ENCODE measurements at places on chromosomes 4 and X.

GRCh38 chrX:71666240-71667223 lies 814 bp upstream of the LOC101059915 start:
- DNase-seq, result no peak

GRCh38 chrX:150225266-150225665 lies 137.9 kb upstream of the MAMLD1 start:
- no peak for DNase-seq

GRCh38 chrX:258291-259040 lies 22.7 kb upstream of the PLCXD1 start:
- peak; percentile 5 for DNase-seq

DNA sequence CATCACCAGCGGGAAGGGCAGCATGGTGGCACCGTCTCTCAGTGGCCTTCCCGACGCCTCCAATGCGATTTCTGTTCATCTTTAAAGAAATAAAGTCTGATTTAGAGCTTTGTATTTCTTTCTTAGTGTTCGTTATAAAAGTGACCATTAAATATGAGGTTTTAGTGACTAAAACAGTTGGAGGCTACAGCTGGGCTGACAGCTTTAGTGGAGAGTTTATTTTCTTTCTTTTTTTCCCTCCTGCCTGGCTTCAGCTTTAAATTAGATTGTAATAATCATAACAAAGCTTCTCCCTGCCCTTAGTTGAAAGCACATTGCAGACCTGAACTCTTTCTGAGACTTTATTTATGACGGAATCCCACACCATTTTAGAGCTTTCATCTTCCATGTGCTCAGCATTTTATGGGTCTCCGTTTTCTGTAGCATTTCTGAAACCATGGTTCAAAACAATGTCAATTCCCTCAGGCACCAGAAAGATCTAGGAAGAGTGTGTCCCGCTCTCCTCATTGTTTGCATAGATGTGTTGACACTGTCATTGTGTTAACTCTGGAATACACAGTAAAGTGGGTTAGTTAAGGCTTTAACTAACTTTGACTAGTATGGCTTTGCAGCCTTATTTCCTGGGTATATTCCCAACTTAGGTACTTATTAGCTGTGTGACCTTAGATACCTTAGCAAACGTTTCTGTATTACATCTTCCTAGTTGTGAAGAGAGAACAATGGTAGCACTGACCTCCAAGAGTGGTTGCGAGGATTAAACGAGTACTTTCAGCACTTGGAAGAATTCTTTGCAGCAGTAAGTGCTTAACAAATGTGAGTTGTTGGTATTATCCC lies 97.4 kb upstream of the PGRMC2 start:
- DNase-seq, result no peak

- no peak for DNase-seq
These were observed 1142.2 kb downstream of the C4orf33 start for GRCh38 chr4:130238121-130238520.

- DNase-seq, result no peak
These were observed 267.2 kb downstream of the MAPK10 start for GRCh38 chr4:86092684-86093083.

DNA sequence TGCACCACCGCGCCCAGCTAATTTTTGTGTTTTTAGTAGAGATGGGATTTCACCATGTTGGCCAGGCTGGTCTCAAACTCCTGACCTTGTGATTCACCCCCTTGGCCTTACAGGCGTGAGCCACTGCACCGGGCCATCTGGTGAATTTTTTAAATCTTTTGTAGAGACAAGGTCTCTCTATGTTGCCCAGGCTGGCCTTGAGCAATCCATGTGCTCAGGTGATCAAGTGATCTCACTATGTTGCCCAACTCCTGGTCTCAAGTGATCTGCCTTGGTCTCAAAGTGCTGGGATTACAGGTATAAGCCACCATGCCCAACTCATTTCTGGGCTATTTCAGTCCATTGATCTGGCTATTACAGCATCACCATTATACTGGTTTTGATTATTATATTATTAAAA lies 22.2 kb upstream of the GALNT7 start:
- DNase-seq, result no peak

DNA sequence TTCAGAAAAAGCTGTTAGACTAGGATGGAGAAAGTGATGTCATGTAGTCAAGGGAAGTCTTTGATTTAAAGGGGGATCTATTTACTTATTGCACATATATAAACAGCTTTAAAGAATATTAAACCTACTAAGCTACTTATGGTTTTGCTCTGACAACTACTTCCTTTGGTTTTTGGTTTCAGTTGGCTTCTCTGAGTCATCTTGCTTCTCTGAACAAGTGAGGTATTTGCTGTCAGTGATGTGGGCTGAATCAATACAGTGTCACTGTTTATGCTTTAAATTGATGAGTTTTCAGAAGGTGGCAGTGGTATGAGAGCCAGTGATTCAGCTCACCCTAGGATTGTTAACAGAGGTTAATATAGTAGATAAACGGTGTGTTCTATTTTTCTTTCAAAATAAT lies 75.1 kb downstream of the CEP44 start:
- no peak for DNase-seq

DNA sequence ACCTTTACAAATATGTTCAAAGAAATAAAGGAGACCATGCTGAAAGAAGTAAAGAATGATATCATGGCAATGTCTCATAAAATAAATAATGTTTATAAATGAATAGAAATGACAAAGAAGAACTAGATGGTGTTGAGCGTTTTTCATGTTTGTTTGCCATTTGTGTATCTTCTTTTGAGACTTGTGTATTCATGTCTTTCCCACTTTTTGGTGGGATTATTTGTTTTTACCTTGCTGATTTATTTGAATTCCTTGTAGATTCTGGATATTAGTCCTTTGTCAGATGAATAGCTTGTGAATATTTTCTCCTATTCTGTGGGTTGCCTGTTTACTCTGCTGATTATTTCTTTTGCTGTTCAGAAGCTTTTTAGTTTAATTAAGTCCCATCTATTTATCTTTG lies 732.4 kb downstream of the FAT4 start:
- no peak for DNase-seq

DNA sequence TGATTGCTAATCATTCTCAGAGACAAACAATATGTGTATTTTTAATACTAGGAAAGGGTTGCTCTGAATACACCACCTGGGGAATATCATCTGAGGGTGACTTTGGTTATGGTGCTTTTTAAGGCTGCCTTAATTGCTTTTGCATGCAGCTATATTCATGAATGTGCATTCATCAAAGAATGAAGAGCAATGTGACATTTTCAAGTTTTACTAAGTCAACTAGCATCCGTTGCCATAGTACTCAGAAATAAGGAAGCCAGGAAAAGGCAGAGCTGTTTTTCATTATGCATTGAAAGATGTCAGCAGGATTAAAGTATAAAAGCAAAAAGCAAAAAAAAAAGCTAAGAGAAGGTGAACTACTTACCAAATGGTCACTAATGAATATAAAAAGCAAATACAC lies 67.4 kb upstream of the PCDH18 start:
- no peak for DNase-seq

DNA sequence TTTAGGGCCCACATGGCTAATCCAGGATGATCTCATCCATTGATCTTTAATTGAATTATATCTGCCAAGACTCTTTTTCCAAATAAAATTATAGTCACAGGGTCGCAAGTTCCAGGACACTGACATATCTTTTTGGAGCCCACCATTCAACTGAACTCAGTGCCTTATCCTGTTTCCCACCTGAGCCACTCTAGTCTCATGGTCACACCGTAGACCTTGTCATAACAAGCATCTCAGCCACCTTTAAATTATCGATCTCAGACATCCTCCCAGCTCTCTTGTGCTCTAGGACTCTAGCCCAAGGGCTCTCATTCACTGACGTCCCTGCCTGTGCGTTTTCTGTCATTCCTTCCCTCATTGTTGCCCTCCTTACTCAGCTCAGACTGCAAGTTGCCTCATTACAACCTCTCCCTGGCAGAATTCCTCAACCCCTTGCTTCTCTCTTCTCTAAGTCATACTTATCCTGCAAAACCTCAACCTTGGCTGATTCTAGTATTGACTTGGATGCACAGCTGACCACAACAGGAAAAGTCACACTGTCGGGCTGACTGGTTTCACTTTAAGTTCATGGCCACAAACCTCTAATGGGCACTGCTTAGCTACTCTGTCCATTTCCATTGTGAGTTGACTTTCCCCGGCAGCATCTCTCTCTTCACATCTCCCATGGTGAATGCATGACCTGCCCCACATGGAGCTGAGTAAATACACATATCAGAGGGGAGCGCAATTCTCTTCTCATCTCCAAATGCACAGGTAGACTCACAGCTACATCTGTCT lies 91.0 kb upstream of the TRIM2 start:
- DNase-seq, result peak; percentile 47

DNA sequence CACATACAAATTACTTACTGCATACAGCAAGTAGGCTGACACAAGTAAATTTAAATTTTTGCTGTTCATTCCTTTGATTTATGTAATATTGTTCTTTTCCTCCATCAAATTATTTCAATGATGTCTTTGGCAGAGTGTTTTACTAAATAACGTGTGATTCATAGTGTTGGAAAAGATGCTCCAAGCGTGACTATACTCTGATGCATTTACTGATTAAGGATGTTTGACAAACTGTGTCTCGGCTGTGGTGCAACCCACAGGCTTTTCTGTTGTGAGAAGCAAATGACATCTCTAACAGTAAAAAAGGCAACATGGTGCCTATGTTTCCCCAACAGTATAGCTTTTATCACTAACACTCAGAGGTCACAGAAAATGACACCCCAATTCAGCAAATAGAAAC lies 540.9 kb downstream of the PPP4R3C start:
- no peak for DNase-seq

GRCh38 chr4:15186149-15186548 lies 183.9 kb downstream of the CPEB2 start:
- no peak for DNase-seq

- DNase-seq, result no peak
These were observed 186.6 kb downstream of the IL1RAPL1 start for GRCh38 chrX:28773807-28774206.

DNA sequence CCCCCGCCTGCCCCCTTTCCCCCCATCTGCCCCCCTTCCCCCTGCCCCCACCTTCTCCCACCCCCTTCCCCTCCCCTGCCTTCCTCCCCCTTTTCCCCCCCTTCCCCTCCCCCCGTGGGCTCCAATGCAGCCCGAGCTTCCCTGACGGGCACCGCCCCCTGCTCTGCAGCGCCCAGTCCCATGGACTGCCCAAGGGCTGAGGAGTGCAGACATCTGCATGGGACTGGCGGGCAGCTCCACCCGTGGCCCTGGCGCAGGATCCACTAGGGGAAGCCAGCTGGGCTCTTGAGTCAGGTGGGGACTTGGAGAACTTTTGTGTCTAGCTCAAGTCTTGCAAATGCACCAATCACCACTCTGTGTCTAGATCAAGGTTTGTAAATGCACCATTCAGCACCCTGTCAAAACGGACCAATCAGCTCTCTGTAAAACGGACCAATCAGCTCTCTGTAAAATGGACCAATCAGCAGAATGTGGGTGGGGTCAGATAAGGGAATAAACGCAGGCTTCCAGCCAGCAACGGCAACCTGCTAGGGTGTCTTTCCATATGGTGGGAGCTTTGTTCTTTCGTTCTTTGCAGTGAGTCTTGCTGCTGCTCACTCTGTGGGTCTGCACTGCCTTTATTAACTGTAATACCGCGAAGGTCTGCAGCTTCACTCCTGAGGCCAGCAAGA lies 300.5 kb upstream of the PABPC4L start:
- DNase-seq, result no peak

DNA sequence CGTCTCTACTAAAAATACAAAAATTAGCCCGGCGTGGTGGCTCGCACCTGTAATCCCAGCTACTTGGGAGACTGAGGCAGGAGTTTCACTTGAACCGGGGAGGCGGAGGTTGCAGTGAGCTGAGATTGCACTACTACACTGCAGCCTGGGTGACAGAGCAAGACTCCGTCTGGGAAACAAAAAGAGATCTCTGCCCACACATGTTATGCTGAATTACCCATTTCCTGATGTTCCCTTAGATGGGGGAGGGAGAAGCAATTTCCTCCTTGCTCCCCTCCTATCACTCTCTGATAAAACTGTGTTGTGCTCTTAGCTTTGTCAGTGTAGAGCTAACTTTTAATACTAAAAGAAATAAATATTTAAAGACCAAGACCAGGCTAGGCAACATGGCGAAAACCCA lies 102.5 kb downstream of the LARP7 start:
- no peak for DNase-seq

- DNase-seq, result peak; percentile 54
These were observed 74.2 kb upstream of the CPEB2 start for GRCh38 chr4:14928035-14928434.

GRCh38 chrX:114181195-114181594 lies 402.7 kb upstream of the HTR2C start:
- no peak for DNase-seq

DNA sequence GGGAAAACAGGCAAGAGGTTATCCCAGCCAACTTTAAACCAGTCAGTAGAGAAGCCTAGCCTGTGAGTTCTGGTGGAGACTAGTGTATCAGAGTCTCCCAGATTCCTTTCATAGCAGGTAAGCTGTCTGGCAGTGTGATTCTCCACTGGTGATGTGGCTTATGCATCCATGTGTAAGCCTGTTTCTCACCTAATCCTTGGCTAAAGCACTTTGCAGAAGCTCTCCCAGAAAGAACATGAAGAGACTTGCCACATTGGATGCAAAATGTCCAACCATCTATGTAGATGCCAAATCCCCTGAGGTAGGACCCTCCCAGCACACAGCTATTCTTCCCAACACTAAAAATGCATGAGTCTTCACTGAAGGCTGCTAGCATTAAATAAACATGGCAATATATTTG lies 111.7 kb downstream of the CHRNA9 start:
- DNase-seq, result no peak

DNA sequence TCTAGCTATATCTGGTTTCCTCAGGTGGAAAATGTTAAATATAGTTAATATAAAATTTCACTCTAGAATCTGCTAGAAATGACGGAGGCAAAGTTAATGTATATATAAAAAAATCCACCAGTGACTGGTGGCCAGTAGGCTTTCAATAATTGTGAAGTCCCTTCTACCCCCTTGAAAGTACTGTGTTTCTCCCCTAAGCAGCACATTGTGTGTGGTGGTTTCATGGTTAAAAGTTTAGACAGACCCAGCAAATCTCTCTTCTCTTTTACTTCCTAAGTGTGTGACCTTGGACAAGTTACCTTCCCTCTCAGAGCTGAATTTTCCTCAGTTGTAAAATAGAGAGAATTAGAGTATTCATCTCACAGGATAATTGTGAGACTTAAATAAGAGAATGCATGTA lies 600 bp upstream of the HEPH start:
- DNase-seq, result no peak

DNA sequence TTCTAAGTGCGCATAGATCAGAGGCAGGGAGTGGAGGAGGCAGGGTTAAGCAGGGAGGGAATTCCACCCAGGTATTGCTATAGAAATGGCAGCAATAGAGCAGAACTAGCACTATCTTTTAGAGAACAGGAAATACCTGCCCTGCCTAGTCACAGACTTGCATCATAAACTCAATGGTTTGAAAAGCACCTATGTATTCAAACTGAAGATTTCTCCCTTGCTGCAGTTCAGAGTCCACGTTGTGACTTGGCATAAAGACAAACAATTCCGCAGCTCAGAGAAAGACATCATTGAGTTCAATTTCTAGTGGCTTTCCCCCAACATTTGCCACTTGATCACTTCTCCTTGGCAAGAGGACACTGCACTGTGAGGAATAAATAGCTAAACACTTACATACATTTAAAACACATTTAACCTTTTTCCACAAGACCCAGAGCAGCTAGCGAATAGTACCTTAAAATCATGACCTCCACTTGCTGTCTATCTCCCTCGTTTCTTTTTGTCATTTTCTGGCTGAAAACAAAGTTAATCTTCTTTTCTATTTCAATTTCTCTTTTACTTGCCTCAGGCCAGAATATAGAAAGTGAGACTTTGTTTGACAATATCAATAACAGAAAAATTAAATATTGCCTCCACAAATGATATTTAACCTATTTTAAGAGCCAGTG lies 42.4 kb downstream of the SLC7A11 start:
- no peak for DNase-seq

GRCh38 chr4:18319431-18319830 lies 297.9 kb upstream of the LCORL start:
- no peak for DNase-seq
